Glomerular endothelial cell (primary cell): ENCODE measurements at places on chromosomes 5 and 9. TPM values are rescaled to one million over a fixed set of nuclear protein-coding genes. Genes with fewer than 3 reads are reported as not detected.

The GFI1B gene
- total RNA-seq: not detected in 2 replicates

- no peak for DNase-seq
These were observed 27.1 kb upstream of the IFNA14 start for GRCh38 chr9:21266733-21267484.

GRCh38 chr5:66869347-66869746 is 273.2 kb downstream of the MAST4 start:
- DNase-seq: no peak

GRCh38 chr9:15403155-15403554 is 19.5 kb upstream of the SNAPC3 start:
- no peak for DNase-seq

DNA sequence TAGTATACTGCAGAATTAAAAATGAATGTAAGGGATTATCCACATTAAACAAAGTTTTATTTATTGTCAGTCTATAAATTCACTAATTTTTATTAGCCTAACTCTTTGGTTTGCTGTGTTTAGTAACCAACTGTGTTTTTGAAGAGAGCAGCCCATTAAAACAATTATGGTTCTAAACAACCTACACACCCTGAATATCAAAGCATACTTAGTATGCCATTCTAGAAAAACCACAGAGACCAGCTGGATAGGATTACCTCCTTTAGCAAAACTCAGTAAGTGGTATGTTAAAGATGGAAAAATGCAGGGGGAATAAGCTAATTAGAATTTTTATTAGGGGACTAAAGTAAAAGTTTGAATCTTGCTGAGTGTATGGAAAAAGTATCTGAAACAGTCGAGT is 1981.7 kb upstream of the NUDT12 start:
- no peak for DNase-seq

The RASEF gene
- 0.06 and 0.48 TPM in 2 replicates for total RNA-seq

DNA sequence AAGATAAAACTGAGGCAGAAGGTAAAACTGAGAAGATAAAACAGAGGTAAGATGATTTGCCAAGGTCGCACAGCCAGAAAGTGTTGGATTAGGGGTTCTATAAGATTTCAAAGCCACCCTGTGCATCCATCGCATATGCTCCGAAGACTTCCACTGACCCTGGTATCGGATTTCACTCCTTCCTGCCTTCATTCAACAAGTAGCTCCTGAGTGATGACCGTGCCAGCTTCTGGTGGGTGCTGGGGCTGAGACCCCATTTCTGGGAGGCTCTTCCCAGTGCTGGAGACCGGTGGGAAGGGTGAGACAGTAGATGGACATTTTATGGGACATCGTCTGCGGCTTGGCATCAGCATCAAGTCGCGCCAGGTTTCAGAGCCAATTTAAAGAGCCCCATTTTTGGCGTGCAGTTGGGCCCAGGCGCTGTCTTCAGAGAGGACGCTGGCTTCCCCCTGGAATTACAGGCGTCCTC is 53.7 kb upstream of the DAB2IP start:
- DNase-seq: no peak

DNA sequence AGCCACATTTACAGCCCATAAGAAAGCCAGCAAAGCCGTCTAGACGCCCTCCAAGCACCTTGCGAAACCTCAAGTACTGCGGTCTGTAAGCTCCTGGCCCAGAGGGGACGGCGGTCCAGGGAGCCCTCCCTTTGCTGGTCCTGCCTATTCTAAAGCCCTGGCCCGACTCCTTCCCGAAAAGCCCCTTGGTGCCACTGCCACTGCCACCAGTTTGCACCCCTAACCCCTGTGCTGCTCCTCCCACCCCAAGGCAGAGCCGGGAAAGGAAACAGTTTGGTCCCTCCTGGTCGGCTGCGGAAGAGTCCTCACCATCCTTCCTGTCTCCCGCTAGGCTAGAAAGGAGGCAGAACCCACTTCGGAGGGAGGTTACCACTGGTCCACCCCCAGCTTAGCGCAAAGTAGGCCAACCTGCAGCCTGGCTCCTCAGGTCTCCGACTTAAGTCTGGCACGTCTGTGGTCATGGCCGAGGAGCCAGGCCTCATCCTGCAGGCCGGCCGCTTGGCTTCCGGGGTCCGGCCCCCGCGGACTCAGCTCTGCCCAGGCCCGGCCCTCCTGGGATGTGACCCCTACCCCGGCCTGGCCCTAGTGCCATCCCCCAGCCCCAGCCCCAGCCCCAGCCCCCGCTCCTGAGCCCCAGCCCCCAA is 916 bp downstream of the TOR1A start:
- DNase-seq: no peak

DNA sequence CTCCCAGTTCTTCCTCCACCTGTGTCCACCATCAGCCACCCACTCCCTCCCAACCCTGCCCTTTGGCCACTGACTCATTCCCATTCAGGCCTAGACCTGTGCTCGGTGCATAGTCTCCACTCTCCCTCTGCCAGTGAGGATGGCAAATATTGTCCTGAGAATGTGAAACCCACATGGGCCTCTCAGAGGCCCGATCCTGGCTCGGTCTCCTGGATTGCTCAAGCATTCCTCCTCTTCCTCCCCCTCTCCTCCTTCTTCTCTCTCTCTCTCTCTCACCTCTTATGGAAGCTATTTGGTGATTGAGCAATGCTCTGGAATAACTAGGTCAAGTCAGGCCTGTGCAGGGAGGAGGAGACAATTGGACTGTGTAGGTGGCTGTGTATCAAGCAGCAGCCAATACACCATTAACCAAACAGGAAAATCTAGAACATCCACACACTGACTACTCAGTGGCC is 99.9 kb downstream of the KLF4 start:
- DNase-seq: no peak

- no peak for DNase-seq
These were observed 152.9 kb upstream of the PHYKPL start for GRCh38 chr5:178385496-178385890.

The TSSK1B gene
- not detected in 2 replicates for total RNA-seq

GRCh38 chr5:112933651-112934365 is 11.8 kb upstream of the REEP5 start:
- no peak for DNase-seq

The FOXD4L6 gene
- total RNA-seq: not detected in 2 replicates

- no peak for DNase-seq
These were observed 252.3 kb upstream of the ADRA1B start for GRCh38 chr5:159663986-159664385.

The GPR151 gene
- not detected in 2 replicates for total RNA-seq

DNA sequence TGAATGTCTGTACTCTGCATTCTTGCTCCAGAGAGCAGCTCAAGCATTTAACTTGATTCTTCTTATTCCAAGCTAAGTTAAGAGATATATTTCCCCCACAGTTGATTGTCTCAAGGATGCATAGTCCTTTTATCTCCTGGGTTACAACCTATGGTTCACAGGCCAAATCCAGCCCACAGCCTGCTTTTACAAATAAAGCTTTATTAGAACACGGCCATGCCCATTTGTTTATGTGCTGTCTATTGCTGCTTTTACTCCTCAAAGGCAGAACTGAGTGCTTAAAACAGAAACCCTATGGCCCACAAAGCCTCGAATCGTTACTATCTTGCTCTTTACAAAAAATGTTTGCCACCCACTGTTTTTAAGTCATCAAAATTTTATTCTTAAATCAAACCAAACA is 25.8 kb downstream of the TBC1D2 start:
- DNase-seq: no peak

The MATR3 gene
- total RNA-seq: 178 and 187 TPM in 2 replicates

The KCNN2 gene
- 7.5 and 8.0 TPM in 2 replicates for total RNA-seq

- DNase-seq: peak; percentile 10
These were observed 118.8 kb downstream of the WNK2 start for GRCh38 chr9:93302586-93303257.

GRCh38 chr9:108049671-108050494 is 560.3 kb upstream of the KLF4 start:
- DNase-seq: no peak

DNA sequence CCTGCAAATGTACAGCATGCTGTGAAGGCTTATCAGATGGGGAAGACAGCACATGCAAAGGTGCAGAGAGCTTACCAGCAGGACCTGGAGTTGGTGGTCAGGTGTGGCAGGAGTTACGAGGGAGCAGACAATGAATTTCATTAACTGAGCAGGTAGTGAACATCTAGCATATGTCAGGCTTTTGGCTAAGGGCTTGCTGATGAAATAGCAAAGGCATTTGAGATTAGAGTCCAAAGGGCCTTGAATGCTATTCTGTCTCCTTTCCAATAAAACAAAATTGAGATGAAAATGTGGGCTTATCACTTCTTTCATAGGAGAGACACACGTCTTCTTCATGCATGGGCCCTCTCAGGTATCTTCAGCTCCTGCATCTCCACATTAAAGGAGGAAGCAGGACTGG is 36.6 kb upstream of the PPARGC1B start:
- DNase-seq: no peak

The BTNL8 gene
- total RNA-seq: not detected in 2 replicates

- DNase-seq: no peak
These were observed 403.5 kb downstream of the ZSWIM6 start for GRCh38 chr5:61735531-61735930.

GRCh38 chr5:32584646-32585045 is 711 bp upstream of the SUB1 start:
- DNase-seq: no peak

GRCh38 chr5:9156282-9156681 is 389.6 kb downstream of the SEMA5A start:
- no peak for DNase-seq

GRCh38 chr5:21807953-21808352 is 1045.2 kb downstream of the CDH12 start:
- no peak for DNase-seq

The OMD gene
- total RNA-seq: not detected in 2 replicates

The POU5F2 gene
- 0.97 and 2.7 TPM in 2 replicates for total RNA-seq

The PCDHGB3 gene
- 2.6 and 5.5 TPM in 2 replicates for total RNA-seq

- DNase-seq: no peak
These were observed 81.9 kb upstream of the TLR4 start for GRCh38 chr9:117622347-117622746.

- no peak for DNase-seq
These were observed 94.3 kb upstream of the STK32A start for GRCh38 chr5:147140558-147140957.

- no peak for DNase-seq
These were observed 20.6 kb downstream of the DAP start for GRCh38 chr5:10740384-10740783.

DNA sequence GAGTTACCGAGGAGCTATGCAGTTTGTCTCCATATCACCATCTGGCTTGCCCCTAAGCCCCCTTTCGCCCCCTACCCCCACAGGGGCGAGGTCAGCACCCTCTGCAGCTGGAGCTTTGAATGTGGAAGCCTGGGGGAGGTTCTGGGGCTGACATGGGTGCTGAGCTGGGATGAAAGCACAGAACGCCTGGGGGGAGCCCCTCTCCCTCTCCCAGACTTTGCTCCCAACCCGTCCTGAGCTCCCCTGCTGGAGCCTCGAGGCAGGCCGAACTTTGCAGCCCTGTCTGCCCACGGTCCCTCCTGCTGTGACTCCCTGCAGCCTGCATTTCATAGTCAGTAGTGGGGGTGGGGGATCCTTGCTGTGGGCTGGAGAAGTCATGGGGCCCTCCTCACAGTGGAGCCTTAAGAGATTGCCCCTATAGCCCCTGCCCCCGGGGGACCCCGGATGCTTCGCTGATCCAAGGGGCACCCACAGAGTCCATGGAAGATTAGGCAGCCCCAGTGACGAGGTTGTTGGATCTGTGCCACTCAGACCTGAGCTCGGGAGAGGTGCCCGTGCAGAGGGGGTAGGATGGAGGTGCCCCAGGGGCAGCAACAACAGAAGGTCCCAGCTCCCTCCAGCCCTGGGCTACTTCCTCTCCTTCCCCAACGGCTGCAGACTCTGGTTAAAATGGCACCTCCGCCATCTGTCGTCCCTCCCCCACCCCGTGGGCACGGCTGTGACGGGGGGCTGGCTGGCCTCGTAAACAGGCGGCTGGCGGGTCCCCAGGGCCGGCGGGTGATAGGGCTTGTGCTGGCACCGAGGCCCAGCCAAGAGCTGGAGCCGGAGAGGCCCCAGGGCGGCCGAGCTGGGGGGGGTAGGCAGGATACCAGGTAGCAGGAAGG is 162.0 kb downstream of the C9orf50 start:
- no peak for DNase-seq

The ARID3C gene
- total RNA-seq: 0.29 TPM in 1 of 2 replicates, not detected in the other

- no peak for DNase-seq
These were observed 355.6 kb downstream of the TAF11L14 start for GRCh38 chr5:17989567-17990563.

The DRD1 gene
- total RNA-seq: not detected in 2 replicates

GRCh38 chr9:124776618-124776953 is 347 bp upstream of the OLFML2A start:
- no peak for DNase-seq

The CD14 gene
- 0.23 TPM in 1 of 2 replicates, not detected in the other for total RNA-seq

The MTX3 gene
- 5.0 and 7.8 TPM in 2 replicates for total RNA-seq

The XPA gene
- 5.6 and 9.4 TPM in 2 replicates for total RNA-seq

DNA sequence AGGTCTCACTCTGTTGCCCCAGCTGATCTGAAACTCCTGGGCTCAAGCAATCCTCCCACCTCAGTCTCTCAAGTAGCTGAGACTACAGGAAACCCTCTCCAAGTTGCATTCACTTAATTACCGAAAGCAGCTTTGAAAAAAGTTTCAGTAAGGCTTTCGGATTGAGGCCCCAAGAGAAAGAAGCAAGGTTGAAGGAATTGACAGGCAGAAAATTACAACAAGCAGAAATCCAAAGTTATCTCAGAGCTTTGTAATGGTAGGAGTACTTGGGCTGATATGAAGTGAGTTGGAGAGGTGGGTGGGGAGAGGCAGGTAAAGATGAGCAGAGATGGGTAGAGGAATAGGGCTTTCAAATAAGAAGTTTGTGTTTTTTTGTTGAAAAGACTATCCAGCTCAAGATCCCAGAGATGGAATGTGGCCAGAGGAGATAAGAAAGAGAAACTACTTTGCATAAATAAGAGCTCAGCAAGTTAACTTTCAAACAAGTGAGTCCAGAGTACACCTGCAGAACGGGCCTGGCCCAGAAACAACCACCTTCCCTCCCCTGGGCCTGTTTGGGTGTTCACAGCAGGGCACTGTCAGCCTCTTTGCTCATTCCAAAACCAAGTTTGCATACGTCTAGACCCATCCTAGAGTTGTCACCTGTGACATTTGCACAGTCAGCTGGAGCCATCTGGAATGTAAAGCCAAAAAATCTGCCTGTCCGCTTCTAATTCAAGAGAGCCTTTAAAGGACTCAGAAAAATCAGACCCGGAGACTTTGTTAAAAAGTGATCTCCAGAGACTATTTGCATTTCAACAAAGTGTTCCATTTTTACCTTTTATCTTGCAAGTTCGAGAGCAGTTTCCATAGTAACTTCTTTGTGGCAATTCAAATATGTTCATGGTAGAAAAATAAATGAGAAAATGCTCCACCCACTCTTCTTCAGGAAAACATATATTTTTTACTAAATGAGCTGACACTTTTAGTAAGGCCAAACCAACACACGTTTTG is 2.2 kb upstream of the CLINT1 start:
- no peak for DNase-seq

The SURF2 gene
- 21.0 and 24.4 TPM in 2 replicates for total RNA-seq

The ARSB gene
- 22.9 and 37.2 TPM in 2 replicates for total RNA-seq
